ENCODE measurements at places on chromosomes 4 and X.

DNA sequence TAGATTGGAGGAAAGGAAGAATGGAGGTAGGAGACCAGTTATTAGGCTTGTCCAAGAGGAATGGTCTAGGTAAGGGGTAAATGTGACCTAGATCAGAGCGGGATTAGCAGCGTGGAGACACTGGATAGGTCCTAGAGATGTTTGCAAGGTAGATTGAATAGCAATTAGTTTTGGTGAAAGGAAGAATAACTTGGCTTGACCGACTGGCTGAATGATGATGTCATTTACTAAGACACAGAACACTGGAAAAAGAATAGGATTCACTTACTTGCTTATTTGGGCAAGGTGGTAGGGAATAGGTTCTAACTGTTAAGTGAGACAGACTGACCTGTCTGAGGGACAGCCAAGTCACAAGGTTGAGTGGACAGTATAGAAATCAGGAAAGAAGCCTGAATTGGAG is 71.3 kb downstream of the VEGFC start:
- DNase-seq: no peak

DNA sequence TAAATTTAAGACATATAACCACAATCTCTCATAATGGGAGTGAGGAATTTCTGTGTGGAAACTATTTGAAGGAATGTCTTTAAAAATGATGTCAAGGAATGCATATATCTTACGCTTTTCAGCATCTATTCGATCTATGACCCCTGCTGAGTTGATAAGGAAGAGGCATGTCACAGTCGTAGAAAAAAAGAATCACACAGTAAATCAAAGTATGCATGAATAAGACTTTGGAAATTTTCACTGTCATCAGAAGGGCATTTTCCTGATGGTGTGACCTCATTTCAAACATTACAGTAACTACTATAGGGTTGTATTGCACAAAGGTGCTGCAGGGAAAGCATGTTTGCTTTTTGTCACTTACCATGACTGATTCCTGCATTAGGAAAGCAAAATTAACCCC is 41.5 kb downstream of the REELD1 start:
- DNase-seq: no peak

- no peak for DNase-seq
Measured at GRCh38 chr4:158446106-158446505, 75.6 kb upstream of the RXFP1 start.

GRCh38 chrX:123990169-123990568 is 28.7 kb downstream of the STAG2 start:
- no peak for DNase-seq

- no peak for DNase-seq
Measured at GRCh38 chrX:130190801-130191200, 19.0 kb downstream of the RAB33A start.

- no peak for DNase-seq
Measured at GRCh38 chrX:130083107-130083490, 27.2 kb downstream of the ELF4 start.

GRCh38 chrX:2664502-2664901 is 26.6 kb upstream of the CD99 start:
- no peak for DNase-seq

DNA sequence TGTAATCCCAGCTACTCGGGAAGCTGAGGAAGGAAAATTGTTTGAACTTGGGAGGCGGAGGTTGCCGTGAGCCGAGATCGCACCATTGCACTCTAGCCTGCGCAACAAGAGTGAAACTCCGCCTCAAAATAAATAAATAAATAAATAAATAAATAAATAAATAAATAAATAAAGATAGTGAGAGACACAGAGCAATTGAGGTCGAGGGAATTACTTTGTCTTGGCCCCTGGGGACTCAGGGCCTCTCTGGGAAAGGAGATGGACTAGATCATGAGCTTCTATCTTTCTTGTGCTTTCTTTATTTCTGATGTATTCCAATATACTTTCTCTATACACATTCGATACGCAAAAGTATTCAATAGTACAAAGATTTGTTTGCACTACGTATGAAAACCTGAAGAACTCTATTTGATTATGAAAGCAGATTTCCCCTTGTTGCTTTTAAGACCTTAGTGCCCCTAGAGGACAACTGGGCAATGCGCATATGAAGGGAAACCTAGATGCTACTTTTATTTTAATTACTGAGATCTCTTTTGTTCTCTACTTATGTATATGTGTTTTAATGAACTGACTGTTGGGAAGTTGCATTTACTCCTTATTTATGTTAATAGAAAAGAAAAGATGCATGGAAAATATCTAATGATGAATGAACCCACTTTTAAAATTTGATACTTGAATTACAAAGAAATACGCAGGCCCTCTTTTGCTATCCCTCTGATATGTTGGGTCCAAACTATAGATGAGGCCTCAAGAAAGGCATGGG is 12.8 kb upstream of the ELOVL6 start:
- peak; percentile 56 for DNase-seq

- peak; percentile 48 for DNase-seq
Measured at GRCh38 chr4:150209140-150209829, 131.0 kb downstream of the DCLK2 start.

DNA sequence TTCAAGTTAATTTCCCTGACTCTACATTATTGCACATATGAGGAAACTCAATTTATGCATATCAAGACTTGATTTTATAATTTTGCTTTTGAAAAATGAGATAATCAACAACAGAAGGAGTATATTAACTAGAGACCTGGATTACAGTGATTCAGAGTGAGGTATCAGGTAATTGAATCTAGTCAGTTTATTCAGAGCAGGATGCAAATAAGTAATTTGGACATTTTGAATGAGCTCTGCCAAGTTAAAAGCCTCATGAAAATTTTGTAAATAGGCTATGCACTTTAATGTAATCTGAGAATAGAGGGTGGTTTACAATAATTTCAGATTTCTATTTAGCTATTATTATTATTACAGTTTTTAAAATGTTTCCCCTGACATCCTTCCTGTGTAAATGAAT is 203.7 kb upstream of the EMCN start:
- DNase-seq: no peak

DNA sequence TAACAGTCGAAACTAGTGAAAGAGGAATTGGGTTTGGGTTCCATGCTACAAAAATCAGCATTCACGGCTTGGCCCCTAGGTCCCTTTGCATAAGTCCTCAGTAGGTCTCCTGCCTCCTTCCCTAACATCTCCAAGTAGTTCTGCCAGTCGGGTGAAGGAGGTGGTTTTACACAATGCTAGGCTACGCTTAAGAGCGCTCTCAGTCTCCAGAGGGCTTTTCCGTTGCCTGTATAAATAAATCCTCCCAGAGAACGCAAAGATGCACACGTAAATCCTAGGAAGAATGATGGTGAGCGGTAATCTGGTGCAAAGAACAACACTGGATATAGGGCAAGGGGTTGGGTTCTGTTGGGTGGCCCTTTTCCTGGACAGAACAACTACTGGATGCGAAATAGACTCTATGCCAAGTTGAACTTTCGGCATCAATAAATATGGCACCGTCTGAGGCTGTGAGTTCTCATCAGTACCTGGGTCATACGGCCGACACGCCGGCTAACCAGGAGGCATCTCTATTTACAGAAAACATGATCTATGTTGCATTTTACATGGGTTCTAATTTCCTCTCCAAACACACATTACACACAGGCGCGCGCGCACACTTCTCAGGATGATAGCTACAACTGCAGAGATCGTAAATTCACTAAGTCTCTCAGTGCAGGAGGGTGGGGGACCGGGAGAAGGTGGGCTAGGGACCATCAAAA is 1.3 kb downstream of the CAMK2D start:
- DNase-seq: no peak

DNA sequence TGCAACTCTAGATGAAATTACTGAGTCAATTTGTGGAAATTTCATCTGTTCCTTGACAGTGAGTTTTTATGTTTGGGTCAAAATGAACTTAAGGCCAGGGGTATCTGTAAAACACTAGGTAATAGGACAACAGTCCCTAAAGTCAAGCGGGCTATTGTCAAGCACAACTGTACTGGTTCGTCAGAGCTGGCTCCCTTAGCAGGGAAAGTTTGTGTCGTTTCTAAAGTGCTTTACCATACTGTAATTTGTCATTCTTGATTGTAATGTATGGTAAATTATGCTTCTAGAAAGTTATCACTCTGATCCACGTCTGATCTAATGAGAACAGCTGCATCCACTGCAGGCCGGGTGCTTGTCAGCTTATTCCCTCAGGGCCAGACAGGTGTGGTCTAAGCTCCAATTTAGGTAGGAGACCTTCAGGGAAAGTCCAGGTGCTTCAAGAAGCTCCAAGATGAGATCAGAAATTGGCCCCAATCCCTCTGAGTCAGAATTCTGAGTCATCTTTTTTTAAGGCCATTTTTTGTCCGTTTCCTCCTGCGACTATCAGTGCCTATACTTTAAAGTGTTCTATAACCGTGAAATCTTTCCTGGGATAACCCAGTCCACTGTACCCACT is 92.2 kb downstream of the PALLD start:
- no peak for DNase-seq

- no peak for DNase-seq
Measured at GRCh38 chr4:23706972-23707651, 182.7 kb downstream of the PPARGC1A start.

- DNase-seq: no peak
Measured at GRCh38 chr4:126899331-126899801, 733.4 kb upstream of the INTU start.

DNA sequence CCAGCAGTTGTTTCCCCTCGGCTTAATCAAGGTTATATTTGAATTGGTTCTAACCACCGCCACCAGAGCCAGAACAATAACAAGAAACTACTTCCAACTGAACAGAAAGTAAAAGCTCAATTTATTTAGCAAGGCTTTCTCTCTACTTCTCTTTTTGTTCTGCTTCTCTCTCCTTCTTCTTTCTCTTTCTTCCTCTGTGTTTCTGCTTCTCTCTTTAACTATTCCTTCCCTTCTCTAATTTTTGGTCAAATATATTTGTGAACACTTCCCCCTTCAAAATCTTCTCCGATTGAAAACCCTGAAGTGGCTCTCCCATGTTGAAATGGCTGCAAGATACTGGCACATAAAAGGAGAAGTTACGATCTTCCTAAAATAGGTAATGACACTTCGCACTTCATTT is 1195.9 kb upstream of the PRKX start:
- DNase-seq: no peak

- DNase-seq: peak; percentile 69
Measured at GRCh38 chr4:86939729-86940575, 5.1 kb downstream of the AFF1 start.

- DNase-seq: no peak
Measured at GRCh38 chr4:137510557-137511265, 21.6 kb downstream of the PCDH18 start.

GRCh38 chr4:181520790-181521189 is 722.4 kb upstream of the TENM3 start:
- no peak for DNase-seq

DNA sequence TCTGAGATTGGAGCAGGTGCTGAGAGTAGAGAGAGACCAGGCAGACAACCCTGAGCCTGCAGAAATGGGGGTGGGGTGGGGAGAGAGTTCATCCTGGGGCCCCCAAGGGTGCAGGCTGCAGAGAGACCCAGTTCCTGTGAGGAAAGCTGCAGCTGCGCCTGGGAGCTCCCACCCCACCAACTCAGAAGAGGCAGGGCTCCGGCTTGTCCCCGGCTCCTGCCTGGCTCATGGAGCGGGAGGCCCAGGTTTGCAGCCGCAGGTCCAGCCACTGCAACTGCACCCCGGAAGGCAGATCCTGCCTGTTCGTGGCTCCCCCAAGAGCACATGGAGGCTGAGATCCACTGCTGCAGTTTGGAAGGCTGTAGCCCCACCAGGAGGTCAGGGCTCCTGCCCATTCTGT is 44.2 kb upstream of the DGKK start:
- no peak for DNase-seq

- DNase-seq: no peak
Measured at GRCh38 chr4:122300776-122301175, 78.0 kb upstream of the ADAD1 start.

DNA sequence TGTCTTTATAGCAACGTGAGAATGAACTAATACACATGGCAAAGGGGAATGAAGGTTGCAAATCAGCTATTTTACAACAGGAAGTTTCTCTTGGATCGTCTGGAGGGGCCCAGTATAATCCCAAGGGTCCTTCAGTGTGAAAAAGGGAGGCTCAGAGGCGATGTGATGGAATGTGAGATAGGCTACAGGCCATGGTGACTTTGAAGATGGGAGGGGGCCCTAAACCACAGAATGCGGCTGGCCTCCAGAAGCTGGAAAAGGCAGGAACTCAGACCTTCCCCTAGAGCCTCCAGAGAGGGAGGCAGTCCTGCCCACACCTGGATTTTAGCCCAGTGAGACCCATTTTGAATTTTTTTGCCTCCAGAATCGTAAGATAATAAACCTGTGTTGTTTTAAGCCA is 69.4 kb upstream of the PGM2 start:
- no peak for DNase-seq

GRCh38 chr4:52783069-52783468 is 31.8 kb upstream of the ERVMER34-1 start:
- no peak for DNase-seq

DNA sequence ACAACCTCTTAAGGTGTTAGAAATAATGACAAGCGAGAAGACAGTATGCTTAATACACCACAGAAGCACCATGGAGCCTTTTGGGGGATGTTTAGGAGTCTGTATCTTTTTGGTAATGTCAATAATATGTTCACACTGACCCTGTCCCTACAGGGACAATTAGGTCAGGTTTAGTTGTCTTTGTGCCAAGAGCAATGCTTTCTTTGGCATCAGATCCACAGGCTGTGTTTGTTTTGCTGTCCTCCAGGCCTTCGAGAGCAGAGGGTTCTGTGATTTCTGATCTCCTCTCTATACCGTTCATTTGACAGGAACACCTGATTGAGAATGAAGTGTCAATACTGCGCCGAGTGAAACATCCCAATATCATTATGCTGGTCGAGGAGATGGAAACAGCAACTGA is 153.8 kb downstream of the DCLK2 start:
- no peak for DNase-seq

DNA sequence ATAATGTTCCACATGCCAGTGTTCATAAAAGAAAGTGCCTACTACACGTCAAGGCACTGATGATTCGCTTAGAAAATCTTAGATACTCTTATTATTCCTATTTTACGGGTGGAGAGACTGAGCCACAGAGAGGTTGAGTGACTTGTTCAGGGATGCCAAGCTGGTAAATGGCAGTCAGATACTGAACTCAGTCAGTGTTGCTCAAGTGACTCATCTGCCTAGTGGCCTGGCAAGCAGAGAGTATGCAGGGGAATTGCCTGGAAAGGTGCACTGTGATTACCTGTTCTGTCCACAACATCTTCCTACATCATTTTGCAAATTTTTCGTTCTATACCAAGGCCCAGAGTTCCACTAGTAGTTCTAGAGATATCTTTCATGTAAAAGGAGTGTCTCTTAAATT is 68.4 kb downstream of the RAPGEF2 start:
- DNase-seq: no peak

GRCh38 chr4:27490315-27490714 is 629.7 kb downstream of the STIM2 start:
- no peak for DNase-seq

- no peak for DNase-seq
Measured at GRCh38 chr4:71417150-71417549, 78.3 kb downstream of the SLC4A4 start.

GRCh38 chrX:119374736-119375135 is 24.4 kb upstream of the SLC25A43 start:
- no peak for DNase-seq

Measured in GM13977 (cell line).